ENCODE measurements at places on chromosomes 6 and 20.

DNA sequence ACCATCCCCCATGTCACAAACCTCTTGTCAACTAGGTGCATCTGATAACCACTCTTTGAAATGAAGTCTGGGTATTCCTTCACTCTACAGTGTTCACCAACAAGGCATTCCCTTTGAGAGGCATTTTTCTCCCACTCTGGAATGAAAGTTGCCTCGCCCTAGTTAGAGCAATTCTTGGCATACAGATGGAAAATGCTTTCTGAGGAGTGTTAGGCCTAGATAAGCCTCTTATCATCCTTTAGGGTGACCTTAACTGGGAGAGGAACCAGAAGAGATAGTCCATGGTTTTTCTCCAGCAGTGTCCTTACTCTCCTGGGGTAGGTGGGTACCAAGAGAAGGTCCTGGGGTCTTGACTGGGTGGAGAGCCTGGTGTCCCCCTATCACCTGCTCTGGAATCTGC lies 14.8 kb downstream of the CLIC5 start:
- H3K36me3 ChIP-seq: no peaks in the 10 kb centered on the region
- no peak for DNase-seq
- no peak overlapping the region for H3K4me3 ChIP-seq
- H3K27me3 ChIP-seq: no peaks in the 10 kb centered on the region
- no peaks in the 10 kb centered on the region for H3K4me1 ChIP-seq

DNA sequence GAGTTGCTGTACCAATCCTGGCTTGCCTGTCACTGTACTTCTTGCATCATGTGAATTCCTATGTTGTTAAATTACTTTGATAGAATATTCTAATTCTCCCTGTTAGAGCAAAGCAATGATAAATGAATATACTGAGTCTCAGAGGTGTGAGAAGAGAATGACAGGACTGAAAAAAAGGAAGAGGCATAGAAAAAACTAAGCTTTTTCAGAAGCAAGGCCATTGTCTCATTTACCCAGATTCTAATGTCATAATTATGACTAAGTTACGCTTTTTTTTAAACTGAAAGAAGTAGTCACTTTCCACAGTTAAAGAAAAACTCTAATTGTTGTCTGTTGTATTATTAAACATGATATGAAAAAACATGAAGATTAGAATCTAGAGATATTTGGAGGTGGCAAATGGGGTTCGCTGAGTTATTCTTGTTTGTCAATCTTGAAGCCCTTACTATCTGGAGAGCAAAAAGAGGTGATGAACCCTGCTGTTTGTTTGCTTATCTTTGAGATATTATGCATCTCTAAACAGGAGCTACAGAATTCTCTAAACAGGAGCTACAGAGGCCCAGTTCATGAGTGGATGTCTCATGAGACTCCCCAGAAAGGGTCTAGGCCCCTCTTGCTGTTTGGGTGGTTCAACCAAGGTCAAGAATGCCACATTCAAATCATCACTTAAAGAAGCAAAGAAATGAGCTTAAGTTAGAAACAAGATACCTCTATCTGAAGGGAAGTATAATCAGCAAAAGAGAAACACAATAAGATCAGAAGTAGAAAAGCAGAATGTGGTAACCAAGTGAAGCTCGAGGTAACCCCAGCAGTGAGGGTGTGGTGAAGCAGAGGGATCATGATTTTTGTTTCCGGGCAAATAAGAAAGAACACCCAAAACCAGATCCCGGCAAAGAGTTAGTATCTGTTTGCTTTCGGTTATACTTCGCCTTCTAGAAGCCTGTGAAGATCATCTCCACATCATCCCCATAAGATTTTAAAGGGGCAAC lies 33.3 kb upstream of the THEMIS start:
- H3K36me3 ChIP-seq: no peaks in the 10 kb centered on the region
- H3K4me1 ChIP-seq: peaks cover 2% of the 10 kb centered on the region
- H3K27me3 ChIP-seq: no peaks in the 10 kb centered on the region
- DNase-seq: no peak
- H3K4me3 ChIP-seq: no peak overlapping the region

DNA sequence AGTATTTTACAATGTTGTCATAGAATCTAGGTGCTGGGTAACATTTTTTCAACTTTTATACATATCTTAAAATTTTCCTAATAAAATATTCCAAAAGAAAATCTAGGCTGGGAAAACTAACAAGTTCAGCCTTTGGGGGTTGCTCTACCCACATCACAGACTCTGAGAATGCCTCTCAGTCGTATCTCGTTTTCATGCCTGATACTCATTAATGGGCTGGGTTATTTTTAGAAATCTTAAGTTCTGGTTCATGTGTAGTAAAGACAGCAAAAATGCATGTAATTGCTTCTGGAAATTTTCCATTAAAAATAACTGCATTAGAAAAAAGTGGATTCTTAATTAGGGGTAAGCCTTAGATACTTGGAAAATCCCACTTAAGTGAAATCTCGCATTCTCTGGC lies 149.3 kb downstream of the SLC24A3 start:
- no peaks in the 10 kb centered on the region for H3K27me3 ChIP-seq
- no peak overlapping the region for H3K4me3 ChIP-seq
- H3K36me3 ChIP-seq: no peaks in the 10 kb centered on the region
- H3K4me1 ChIP-seq: no peaks in the 10 kb centered on the region
- DNase-seq: no peak
- H3K27ac ChIP-seq: no peak overlapping the region

GRCh38 chr20:2307136-2307535 lies 11.3 kb downstream of the TGM3 start:
- H3K36me3 ChIP-seq: no peaks in the 10 kb centered on the region
- H3K27me3 ChIP-seq: no peaks in the 10 kb centered on the region
- H3K4me3 ChIP-seq: no peak overlapping the region

DNA sequence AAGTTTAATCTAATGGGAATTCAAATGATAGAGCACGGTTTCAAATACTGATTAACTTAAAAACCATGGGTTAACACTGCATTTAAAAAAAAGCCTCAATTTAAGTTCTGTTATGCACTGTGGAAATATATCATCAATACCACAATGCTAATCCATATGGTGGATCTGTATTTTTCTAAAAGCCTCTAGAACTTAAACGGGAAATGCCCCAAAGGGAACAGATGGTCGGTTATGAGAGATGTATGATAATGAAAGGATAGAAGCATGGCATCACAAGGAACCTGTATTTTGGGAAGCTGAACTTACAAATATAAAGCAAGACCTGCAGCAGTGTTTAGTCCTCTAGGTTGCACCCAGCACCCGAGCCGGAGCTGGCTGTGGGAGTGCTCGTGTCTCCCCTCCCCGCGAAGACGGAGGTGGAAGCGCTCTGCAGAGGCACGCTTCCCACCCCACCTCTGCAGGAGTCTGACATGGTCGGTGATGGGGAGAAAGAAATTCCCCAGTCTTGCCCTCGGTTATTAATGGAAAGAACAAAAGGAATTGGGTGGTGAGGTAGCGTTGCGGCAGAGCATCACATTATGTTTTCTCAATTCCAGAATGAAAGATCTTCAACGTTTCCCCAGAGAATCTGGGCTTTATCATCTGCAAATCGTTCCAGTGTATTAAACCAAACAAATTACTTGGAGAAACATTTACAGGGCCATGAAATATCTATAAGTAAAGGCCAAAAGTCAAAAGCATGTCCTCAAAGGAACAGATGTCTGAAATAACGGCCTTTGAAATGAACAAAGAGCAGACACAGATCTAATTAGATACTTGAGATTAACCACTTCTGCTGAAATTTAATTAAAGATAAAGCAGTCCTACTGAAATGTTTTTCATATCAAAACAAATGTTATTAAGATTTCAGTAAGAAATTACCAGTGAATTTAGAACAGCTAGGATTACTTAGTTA lies 103.1 kb upstream of the POPDC3 start:
- no peak overlapping the region for H3K4me3 ChIP-seq
- no peaks in the 10 kb centered on the region for H3K27me3 ChIP-seq
- no peak overlapping the region for H3K27ac ChIP-seq

DNA sequence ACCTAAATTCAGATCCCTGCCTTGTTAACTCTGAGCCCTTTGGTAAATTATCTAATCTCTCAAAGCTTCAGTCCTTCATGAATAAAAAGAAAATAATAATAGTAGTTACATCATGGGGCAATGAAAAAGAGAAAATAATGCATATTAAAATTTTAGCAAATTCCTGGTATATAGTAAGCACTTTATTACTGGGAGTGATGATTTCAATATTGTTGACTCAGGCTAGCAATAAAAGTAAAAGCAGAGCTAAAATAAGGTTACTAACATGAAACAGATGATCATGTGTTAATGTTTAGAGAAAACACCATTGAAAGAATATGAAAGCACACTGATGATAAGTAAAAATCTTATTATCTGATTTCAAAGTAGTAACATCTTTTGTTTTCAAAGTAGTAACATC lies 13.6 kb downstream of the GINS1 start:
- no peak overlapping the region for H3K4me3 ChIP-seq
- H3K36me3 ChIP-seq: no peaks in the 10 kb centered on the region
- DNase-seq: no peak
- no peaks in the 10 kb centered on the region for H3K4me1 ChIP-seq
- H3K27me3 ChIP-seq: no peaks in the 10 kb centered on the region
- no peak overlapping the region for H3K27ac ChIP-seq

DNA sequence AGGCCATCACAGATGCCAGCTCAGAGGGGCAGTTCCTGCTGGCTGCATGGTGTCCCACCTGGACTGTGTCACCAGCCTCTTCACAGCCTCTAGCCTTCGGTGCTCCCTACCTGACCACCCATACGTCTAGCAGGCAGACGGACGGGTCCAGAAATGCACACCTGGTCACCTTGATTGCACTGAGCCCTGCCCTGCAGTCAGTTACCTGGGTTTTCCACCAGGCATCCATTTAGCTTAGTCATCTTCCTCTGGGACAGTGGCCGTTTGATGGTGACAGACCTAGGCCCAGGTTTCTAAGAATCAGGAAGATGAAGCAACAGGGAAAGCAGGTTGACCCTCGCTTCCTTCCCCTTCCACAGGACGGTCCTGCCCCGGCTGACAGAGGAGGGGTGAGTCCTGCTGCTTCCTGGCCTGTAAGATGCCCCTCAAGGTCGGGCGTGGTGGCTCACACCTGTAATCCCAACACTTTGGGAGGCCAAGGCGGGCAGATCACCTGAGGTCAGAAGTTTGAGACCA lies 9.8 kb upstream of the BPI start:
- no peak for DNase-seq
- peak overlapping the region; percentile 58 for H3K27ac ChIP-seq
- no peaks in the 10 kb centered on the region for H3K27me3 ChIP-seq
- peaks cover 20% of the 10 kb centered on the region for H3K4me1 ChIP-seq

DNA sequence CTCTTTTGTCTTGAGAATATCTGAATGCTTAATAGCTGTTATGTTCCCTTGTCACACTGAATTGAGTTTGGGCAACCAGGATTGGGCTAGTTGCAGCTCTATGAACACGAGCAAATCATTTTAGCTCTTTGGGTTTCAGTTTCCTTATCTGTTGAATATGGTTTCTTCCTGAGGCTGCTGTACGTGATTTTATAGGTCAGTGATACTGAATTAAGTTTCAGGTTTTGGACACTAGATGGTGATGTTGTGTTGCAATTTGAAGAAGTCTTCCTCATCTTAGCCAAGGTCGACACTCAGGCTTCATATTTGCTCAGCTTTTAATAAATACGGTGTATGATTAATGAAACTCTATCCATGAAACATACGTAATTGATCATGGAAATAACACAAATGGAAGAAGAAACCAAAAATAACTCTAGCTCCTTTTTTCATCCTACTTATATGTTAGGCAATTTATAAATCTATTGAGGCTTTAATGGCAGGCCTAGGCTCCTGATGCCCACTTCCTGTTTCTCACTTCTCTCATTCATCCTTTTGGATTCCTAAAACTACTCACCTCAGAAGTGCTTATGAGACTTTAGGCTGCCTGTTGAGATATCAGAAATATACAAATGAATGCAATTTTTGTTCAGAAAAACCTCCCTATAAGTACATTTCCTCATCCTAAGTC lies 354.1 kb upstream of the MAP3K7 start:
- no peaks in the 10 kb centered on the region for H3K36me3 ChIP-seq
- H3K4me3 ChIP-seq: no peak overlapping the region
- no peak for DNase-seq
- peaks cover 7% of the 10 kb centered on the region for H3K4me1 ChIP-seq
- peak overlapping the region; percentile 49 for H3K27ac ChIP-seq

GRCh38 chr6:136793363-136793762 lies 1.1 kb upstream of the MAP3K5 start:
- no peak overlapping the region for H3K4me3 ChIP-seq
- H3K4me1 ChIP-seq: peaks cover 44% of the 10 kb centered on the region
- peak overlapping the region; percentile 97 for H3K27ac ChIP-seq
- no peaks in the 10 kb centered on the region for H3K27me3 ChIP-seq
- H3K36me3 ChIP-seq: no peaks in the 10 kb centered on the region

DNA sequence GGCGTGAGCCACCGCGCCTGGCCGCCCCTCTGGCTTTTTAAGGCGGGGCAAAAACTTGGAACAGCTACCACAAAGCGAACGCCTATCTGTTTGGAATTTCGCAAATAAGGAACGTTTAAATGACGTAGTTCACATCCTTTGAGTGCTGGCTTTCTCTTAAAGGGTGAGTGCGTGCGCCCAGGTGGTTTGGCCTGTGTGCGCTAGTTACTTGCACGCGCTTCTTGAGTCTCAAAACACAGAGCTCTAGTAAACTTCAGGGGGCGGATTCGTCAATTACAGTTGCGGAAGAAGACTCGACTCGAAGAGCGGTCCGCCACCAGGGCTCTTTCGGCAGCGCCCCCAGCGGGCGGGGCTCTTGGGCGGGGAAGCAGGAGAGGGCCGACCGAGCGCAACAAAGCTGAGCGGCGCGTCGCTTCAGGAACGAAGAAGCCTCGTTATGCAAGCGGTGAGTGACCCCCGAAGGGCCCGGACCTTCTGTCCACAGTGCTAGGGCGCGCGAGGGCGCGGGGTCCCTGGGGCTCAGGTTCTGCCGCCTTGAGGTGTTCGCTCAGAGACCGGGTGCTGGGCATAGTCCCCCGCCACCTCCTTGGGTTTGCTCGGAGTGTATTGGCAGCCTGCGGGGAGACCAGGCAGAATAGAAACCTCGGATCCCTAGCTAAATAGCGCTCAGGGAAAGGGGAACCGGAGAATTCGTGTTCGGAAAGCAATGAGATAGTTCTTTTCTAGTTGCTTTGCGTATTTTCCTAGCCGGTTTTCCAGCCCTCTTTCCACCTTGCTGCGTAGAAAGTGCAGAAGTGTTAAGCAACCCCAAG lies at the start of gene SYCP2L:
SYCP2L (plus strand) TSS at position 362 of the 812 bp plus-strand sequence; CDS start at position 437, 75 bp downstream.
- H3K4me1 ChIP-seq: peaks cover 58% of the 10 kb centered on the region
- peaks cover 39% of the 10 kb centered on the region for H3K27me3 ChIP-seq
- no peak for DNase-seq
- no peak within 1 kb of the TSS for H3K4me3 ChIP-seq
- H3K36me3 ChIP-seq: no peaks in the 10 kb centered on the region

DNA sequence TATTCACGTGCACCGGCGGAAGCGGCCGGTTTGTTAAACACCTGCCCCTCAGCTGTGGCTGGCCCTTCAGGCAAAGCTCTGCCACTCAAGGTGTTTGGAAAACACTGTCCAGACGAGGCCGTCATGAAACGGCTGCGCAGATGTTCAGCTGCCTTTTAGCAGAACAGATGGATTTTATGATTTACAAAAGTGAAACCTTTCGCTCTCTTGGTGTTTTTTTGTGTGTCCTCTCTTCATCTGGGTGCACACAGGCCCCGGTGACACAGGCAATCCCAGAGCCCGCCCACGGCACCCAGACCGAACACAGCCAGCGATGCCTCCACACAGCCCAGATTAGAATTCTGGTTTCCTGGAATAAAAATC lies 397.0 kb downstream of the SMOC2 start:
- no peak for DNase-seq
- H3K36me3 ChIP-seq: no peaks in the 10 kb centered on the region
- H3K27me3 ChIP-seq: no peaks in the 10 kb centered on the region
- no peaks in the 10 kb centered on the region for H3K4me1 ChIP-seq

GRCh38 chr20:44455126-44455525 lies 20.5 kb upstream of the TTPAL start:
- no peaks in the 10 kb centered on the region for H3K4me1 ChIP-seq
- no peak overlapping the region for H3K4me3 ChIP-seq
- H3K36me3 ChIP-seq: no peaks in the 10 kb centered on the region
- DNase-seq: no peak
- H3K27me3 ChIP-seq: no peaks in the 10 kb centered on the region
